IMR-90 (cell line): ENCODE measurements at places on chromosomes 1 and 21. TPM values are rescaled to one million over a fixed set of nuclear protein-coding genes. Genes with fewer than 3 reads are reported as not detected.

DNA sequence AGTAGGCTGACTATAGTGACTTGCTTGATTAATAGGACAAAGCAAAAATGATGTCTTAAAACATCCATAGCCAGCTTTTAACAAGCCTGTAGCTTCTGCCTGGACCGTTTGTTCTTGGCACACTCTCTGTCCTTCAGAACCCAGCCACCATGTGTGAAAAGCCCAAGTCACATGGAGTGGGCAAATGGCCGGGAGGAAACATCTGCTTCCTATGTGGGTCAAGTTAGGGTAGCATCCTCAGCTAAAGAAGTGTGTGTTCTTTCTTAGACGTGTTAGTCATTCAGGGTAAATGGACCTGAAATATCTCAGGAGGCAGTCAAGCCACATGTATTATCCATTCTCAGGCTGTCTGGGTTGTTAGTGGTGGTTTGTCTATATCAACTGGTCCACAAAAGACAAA lies 23.4 kb downstream of the RD3 start:
- no peaks in the 10 kb centered on the region for H3K36me3 ChIP-seq
- H3K27me3 ChIP-seq = peaks cover 17% of the 10 kb centered on the region
- no peak overlapping the region for H3K4me3 ChIP-seq
- H3K27ac ChIP-seq = no peak overlapping the region

GRCh38 chr1:206924592-206925105 lies 2.9 kb upstream of the FCMR start:
- no peak overlapping the region for H3K27ac ChIP-seq
- no peaks in the 10 kb centered on the region; the same call in 1 of the 2 replicates for H3K4me1 ChIP-seq
- H3K27me3 ChIP-seq = peaks cover 6% of the 10 kb centered on the region; the same call in 1 of the 2 replicates
- no peaks in the 10 kb centered on the region for H3K36me3 ChIP-seq
- no peak overlapping the region for H3K4me3 ChIP-seq

Gene FNDC5
- 1.6 and 1.7 TPM in 2 replicates for total RNA-seq

Gene FCRL5
- not detected in 2 replicates for total RNA-seq

Gene FTCD
- total RNA-seq = not detected in 2 replicates
